ENCODE measurements at places on chromosomes 12 and 14.

DNA sequence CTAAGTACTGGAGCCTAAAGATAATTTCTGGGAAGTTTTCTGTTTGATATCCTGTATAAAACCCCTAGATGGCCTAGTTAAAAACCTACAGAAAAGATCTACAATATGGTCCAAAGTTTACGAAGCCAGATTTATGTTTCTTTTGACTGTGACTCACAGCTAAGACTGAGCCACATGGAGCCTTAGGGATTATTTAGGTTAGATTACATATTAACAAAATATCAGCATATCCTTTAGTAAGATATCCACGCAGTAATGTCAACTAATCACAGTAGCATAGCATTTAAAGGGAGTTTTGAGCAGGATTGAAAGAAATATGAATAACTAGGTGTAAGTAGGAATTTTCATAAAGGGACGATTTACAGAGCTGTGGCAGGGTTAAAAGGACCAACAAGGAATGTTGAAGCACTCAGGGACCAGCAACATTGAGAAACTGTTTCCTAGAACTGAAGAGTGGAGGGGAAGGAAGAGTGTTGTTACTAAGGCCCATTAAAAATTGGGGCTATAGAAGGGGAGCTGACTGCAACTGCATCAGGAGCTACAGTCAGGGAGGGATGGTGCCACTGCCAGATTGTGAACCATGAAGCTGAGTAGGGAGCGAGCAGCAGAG is 155.5 kb downstream of the DACT1 start:
- DNase-seq, result no peak

GRCh38 chr14:33631021-33631420 is 319.9 kb downstream of the EGLN3 start:
- DNase-seq, result no peak

GRCh38 chr12:14956024-14956891 is 5.1 kb downstream of the ARHGDIB start:
- DNase-seq, result no peak

DNA sequence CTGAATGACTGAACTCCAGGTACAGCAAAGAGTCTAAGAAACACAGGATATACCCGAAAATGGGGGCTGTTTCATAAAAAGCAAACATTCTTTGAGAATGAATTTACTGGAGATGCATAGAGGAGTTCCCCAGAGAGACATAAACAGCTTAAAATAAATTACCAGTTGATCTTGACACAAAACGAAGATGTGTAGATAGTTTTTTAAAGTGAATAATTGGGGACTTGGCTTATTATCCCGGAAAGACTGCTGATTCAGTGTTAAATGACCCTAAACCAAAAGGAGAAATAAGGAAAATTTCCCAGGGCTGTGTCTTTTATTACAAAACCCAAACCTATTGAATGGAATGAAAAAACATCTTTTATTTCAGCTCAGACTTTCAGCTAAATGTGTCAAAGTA is 1052.8 kb upstream of the TMEM132C start:
- DNase-seq, result peak; percentile 93

DNA sequence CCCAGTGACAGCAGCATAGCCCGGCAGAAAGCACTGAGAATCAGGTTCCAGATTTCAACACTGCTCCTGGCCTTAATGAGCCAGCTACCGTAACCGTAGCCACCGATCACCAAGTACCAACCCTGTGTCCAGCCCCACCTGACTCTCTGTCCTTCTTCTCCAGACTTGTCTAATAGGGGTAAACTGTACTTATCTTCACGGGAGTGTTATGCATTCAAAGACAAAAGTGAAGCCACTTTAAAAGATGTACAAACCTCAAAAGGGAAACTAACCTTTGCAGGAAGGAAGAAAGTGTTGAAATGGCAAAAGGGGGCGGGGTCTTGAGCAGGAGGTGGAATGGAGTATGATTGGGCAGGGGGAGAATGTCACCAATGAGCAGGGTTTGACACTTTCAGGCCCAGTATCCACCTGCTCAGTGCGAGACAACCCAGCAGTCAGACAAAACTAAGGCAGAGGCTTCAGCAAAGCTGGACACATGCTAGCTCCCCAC is 226.1 kb downstream of the CHST11 start:
- DNase-seq, result no peak

DNA sequence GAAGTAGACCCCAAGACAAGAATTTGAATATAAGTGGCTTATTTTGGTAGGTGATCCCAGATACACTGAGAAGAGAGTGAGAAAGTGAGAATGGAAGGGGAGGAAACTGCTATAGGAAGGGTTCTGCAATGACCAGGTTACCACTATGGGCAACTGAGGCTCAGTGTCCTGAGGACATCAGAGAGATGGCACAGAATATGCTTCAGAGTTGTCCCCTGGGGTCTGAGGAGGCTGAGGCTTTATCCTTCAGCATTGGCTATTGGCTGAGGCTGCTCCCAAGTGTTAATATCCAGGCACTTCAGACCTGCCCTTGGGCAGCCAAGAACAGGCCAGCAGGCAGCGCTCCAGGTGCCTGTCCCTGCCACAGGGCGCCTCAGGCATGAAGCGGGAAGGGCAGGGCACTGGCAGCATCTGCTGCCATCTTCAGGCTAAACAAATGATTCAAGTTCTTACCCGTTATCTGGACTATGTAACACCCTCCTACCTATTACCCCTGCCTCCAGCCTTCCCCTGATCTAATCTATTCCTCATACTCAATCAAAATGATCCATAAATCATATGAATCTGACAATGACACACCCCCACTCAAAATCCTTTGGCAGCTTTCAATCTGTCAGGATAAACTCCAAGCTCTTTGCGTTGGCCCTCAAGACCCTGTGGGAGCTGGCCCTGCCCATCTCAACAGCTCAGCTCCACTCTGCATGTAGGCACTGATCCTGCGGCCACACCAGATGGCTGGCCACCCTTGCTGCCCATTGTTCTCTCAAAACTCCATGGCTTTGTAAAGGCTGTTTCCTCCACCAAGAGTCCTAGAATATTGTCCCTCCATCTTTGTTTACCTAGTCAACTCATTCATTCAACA is 42.4 kb downstream of the CKAP4 start:
- peak; percentile 13 for DNase-seq

DNA sequence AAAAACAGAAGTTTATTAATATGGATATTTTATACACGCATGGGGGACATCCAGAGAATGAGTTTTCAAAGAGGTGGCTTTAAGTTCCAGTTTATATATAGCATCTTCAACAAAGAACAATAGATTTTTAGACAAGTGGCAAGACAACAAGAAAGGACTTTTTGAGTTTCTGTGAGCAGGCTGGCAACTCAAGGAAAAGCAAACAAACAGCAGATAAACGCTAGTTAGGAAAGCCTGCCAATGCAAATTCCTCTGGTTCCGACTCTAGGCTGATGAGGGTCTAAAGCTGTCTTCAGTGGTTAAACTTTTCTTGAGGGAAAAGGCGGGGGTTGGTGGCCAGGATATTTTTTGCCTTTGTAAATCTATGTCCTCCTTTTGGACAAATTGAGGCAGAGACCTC is 78.4 kb upstream of the EEA1 start:
- no peak for DNase-seq

DNA sequence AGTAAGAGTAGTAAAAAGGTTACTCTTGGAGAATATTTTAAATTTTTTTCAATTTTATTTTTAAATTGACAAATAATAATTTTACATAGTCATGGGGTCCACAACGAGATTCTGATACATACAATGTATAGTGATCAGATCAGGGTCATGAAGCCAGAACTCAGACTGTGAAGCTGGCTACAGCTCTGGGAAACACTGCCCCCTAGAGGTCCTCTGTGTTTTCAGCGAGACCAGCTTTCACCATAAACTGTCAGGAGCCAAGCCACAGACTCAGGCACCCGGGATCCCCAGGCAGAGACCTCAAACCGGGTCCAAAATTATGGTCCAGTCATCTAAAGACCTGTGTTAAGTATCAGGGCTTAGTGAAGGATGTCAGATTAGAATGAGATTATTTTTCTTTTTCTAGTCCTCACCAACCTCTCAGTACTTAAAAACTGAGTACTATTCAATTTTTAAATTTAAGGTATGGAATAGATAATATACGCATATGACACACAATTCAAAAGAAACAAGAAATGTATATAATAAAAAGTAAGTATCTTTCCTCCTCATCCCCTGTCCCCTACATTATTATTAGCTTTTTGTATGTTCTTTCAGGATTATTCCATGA is 397.1 kb downstream of the MDGA2 start:
- DNase-seq, result peak; percentile 71

- no peak for DNase-seq
These were observed 21.0 kb upstream of the ABCC9 start for GRCh38 chr12:21962236-21962635.

DNA sequence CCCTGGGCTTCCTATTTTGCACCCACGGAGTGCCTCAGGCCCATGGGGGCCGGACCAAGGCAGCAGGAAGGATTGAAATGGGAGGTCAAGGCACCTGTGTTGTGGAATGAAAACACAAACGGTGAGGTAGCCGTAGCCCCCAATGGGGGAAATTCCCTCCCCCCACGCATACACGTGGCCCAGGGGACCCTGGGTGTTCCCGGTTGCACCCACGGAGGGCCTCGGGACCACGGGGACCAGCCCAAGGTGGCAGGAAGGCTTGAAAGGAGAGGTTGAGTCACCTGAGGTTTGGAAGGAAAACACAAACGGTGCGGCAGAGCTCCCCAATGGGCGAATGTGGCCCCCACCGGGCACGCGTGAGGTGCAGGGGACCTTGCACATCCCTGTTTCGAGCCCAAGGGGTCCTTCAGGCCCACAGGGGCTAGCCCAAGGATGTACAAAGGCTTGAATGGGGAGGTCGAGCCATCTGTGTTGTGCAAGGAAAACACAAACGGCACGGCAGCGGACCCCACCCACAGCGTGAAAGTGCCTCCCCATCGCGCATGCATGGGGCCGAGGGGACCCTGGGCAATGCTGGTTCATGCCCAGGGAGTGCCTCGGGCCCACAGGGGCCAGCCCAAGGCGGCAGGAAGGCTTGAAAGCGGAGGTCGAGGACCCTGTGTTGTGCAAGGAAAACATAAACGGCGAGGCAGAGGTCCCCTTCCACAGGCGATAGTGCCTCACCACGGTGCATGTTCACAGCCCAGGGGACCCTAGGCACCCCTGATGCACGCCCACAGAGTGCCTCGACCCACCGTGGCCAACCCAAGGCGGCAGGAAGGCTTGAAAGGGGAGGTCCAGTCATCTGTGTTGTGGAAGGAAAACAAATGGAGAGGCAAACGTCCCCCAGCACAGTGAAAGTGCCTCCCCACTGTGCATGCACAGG is 376.7 kb downstream of the ALG10 start:
- no peak for DNase-seq

GRCh38 chr12:94239332-94239993 is 91.1 kb downstream of the PLXNC1 start:
- no peak for DNase-seq

GRCh38 chr14:60101786-60102185 is 10.1 kb downstream of the PCNX4 start:
- no peak for DNase-seq

DNA sequence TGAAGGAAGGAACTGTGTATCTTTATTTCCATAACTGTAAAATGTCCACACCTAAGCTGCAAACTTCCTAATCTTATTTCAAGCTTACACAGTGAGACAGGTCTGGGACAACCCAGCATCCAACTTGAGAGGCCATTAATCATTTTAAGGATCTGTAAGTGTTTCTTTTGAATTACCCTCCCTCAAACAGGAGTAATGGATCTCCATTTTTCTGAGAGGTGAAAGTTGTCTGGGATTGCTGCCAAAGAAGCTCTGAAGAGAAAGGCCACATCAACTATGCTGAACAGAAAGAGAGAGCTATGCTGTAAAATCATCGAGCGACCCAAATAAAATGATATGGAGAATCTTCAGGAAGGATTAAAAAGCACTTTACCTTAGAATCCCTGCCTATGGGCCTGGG is 131.7 kb upstream of the CPNE8 start:
- DNase-seq, result peak; percentile 19

GRCh38 chr12:86914721-86915120 is 658.5 kb upstream of the MGAT4C start:
- DNase-seq, result peak; percentile 62

- peak; percentile 66 for DNase-seq
These were observed 83.0 kb upstream of the FAR2 start for GRCh38 chr12:29066011-29066588.

DNA sequence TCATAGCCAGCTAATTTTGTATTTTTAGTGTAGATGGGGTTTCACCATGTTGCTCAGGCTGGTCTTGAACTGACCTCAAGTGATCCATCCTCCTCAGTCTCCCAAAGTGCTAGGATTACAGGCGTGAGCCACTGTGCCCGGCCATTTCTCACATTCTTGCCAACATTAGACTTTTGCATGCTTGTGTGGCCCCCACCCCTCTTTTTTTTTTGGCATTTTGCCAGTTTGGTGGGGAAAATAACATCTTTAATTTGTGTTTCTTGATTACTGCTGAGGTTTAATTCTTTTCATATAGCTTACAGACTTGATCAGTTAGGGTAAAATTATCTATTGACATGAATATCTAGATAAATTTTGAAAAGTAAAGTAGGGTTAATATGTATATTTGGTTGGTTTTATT is 3.8 kb downstream of the CCT2 start:
- DNase-seq, result no peak

GRCh38 chr12:3437986-3438385 is 53.0 kb upstream of the PRMT8 start:
- DNase-seq, result no peak

GRCh38 chr14:57611555-57612075 is 118.0 kb upstream of the CCDC198 start:
- DNase-seq, result no peak

GRCh38 chr14:24673534-24674203 is 39.7 kb upstream of the GZMB start:
- DNase-seq, result no peak

GRCh38 chr14:64795921-64796320 is 83.8 kb downstream of the SPTB start:
- DNase-seq, result no peak

DNA sequence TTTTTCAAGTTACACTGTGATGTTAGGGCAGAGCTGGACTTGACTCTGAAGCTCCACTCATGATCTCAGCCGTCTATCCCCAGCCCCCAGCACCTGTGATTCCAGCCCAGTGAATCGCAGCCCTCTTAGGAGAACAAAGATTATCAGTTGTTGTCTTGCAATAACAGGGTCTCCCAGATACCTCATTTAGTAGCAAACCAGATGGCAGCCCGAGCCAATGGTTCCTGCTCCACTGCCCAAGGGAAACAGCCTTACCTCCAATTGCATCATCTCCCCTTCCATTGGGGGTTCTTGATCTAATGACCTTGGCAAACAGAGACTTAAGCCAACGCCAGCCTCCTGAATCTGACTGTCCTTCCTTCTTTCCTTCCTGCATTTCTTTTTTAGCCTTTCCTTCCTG is 371.2 kb downstream of the BCL11B start:
- no peak for DNase-seq

GRCh38 chr12:52741375-52742195 is 35.6 kb downstream of the KRT76 start:
- peak; percentile 81 for DNase-seq

Data from A673 (cell line).